ENCODE measurements at places on chromosomes 2 and 18.

DNA sequence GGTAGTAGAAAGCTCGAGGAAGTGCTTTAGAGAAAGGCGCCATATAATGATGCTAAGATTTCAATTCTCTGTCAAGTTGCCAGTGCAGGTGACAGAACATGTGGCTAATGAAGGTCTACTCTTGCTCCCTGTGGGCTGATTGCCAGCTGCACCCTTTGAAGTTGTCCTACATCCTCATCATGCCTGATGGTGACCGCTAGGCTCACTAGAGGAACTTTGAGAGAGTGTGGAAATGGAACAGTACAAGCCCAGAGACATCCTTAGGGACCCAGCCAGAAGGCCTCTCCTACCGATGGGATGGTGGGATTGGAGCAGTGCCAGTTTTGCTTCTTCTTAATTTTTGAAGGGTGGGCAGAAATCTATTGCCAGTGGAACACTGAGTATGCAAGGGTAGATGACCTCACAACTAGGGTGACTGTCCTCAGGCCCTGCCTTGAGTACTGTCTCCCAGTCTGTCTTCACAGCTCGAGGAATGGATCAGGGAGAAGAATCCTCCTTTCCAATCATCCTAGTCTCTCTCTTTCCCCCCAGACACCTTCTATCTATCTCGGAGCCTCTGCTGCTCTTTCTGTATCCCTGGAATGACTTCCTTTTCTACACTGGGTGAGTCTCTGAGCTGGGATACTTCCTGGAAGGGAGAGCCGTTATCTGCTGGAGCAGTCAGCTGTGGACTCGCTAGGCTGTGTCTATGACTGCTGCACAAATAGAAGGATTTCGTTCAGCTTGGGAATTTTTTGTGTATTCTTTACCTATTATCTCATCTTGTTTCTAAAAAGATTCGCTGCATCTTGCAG, 33.5 kb downstream of the LGALSL start:
- no peak for DNase-seq

DNA sequence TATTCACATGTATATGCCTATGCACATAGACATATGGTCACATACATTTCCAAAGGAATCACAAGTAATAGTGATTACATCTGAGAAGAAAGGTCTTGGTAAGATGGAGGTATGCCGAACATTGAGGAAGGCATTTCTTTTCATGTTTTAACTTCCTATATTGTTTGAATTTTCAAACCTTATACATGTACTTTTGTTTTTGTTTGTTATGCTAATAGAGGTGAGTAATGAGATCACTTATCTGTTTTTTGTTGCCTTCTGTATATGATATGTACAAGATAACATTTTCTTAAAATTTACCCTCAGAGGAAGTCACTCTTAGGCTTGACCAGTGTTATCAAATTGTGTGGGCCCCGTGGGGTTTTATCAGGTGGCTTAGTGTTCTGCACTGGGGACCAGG, 166.5 kb upstream of the OTX1 start:
- DNase-seq = no peak

DNA sequence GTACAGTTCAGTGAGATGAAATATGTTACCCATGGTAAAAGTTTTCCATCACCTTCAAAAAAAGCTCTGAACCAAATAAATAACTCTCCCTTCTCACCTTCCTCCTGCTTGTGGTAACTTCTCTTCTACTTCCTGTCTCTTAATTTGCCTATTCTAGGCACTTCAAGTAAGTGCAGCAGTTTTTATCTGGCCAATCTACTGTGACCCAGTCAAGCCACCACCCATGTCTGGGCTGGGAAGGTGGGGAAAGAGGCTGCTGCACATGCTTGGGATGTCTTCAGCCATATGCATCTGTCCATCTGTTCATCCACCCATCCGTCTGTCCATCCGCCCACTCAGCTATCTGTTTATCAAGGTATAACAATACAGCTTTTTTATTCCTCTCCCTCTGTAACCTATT, 31.6 kb downstream of the ZNF532 start:
- no peak for DNase-seq

- no peak for DNase-seq
These were observed 29.9 kb upstream of the ZNF512 start for GRCh38 chr2:27552941-27553340.

DNA sequence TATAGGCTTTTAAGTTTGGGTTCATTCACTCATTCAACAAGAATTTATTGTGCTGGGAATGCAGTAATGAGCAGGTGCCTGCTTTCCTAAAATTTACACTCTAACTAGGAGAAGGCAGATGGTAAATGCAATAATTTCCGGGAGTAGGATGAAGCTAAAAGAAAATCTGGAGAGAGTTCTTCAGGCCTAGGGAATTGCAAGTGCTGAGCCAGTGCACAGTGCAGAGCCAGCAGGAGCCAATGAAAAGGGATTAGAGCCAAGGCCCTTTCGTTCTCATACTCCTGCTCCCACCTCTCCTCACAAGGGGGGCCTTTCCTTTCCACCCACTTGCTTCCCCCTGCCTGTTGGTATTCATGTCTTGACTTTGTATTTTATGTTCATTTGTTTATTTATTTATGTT, 55.1 kb downstream of the CFAP221 start:
- no peak for DNase-seq

GRCh38 chr2:229713371-229714079, 830 bp downstream of the DNER start:
- DNase-seq = peak; percentile 71

GRCh38 chr18:61921621-61922235, 28.9 kb upstream of the RNF152 start:
- no peak for DNase-seq

DNA sequence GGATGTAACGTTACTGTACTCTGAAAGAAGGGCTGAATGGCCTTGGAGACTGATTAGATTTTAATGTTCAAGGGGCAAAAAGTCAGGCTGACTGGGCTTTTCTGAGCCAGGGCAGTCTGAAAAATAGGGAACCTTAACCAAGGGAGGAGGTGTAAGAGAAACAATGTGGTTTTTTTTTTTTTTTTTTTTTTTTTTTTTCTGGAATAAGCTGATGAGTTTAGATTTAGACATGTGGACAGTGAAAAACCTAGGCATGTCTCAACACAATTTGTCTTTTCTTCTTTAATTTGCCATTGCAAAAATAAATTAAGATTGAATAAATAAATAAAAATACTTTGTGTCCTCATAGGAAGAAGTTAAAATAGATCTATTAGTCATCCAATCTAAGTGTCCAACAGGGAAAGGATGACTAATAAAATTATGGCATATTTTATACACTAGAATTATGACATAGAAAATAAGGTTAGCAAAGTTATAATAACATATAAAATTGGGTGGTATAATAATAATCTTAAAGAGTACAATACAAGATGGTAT, 237.6 kb upstream of the TRIB2 start:
- DNase-seq = no peak

DNA sequence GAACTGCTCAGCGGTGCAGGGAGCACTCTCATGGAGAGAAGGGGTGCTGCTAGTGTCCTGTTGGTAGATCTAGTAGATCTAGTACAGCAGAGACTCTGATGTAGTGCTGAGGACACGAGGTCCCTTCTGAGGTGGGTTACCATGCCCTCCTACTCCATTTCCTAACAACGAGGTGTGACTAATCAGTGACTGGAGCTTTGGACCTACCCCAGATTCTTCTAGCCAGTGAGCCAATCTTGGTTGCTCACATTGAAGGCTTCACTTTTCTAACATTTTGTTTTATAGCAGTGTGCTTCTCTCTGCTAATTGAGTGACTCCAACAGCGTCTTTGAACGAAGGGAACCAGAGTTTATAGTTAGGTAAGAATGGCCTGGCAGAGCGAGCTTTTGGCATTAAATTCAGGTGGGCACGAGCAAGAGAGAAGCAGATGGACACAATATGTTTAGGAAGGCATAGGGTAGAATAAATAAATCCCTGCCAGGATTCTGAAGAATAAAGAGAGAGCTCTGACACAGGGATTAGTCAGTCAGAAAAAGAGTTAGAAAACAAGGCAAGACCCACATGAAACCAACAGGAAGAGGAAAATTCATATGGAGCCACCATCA, 306.0 kb upstream of the RAB12 start:
- no peak for DNase-seq
